Inflammatory macrophage treated with lipopolysaccharide for 4 hours (primary cell): ENCODE measurements at places on chromosomes 11 and 22.

DNA sequence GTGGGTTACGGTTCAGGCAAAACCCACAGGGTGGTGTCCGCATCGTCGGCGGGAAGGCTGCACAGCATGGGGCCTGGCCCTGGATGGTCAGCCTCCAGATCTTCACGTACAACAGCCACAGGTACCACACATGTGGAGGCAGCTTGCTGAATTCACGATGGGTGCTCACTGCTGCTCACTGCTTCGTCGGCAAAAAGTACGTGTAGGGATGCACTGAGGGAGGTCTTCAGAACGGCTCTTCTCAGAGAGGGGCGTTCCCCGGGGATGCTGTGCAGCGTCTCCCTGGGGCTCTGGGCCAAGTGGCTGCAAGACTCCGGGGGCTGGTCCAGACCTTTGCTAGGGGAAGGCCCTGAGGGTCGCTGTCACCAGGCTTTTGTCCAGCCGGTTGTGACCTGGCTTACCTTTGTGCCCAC is 1.3 kb downstream of the ACR start:
- DNase-seq = no peak

GRCh38 chr22:20563941-20564371 is 56.5 kb downstream of the MED15 start:
- no peak for DNase-seq

DNA sequence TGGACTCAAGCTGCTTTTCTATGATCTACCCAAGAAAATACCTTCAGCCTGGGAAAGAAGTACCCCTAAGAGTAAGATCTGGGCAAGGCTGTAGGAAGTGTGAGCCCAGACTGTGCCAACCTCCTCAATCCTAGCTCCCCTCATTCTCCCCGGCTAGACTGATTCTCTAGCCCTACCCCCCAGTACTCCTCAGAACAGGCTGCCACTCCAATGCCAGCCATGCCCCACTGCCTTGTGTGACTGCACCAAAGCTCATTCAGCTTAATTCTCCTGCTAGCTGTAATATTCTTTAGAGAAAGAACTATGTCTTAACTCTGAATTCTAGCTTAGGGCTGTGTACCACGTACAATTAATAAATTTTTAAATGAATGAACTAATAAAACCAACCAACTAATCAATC is 92.6 kb upstream of the AKIP1 start:
- no peak for DNase-seq

- DNase-seq = no peak
Measured at GRCh38 chr11:14101388-14101787, 138.9 kb downstream of the SPON1 start.

- peak; percentile 95 for DNase-seq
Measured at GRCh38 chr11:111019871-111020670, 225.5 kb upstream of the POU2AF2 start.
